Inflammatory macrophage treated with lipopolysaccharide for 4 hours (primary cell): ENCODE measurements at places on chromosomes 5 and 9.
A peak's percentile ranks its signal among the peaks of the same experiment; 100 is the strongest.

- no peak for DNase-seq
These were observed 9.8 kb upstream of the MARCOL start for GRCh38 chr5:148228392-148228984.

DNA sequence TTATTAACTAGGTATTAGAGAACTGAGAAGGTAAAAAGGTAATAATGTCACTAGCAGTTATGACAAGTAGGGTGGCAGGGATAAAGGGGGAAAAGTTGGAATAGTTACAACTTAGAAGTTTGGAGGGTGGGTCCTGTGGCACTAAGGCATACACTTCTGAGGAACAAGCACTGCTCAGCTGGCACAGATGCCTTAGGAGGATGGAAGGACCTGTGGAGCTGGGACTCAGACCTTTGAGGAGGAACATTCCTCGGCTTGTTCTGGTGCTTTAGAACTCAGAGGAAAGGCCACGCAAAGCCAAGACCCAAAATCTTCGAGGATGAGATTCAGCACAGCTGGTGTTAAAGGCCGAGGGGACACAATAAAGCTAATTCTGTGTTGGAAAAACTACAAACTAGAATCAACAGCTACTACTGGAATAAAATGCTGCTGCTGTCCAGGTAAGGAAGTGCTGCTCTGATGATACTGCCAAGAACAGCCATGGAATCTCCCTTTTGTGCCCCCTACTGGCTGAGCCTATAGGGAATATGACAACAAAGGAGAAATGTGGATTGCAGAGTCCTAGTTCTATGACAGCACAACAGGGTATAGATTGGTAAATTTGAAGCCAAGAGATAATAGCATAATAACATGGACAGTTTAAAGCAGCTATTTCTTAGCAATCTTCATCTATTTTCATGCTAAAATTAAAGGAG is 126.7 kb downstream of the SLC25A46 start:
- no peak for DNase-seq

DNA sequence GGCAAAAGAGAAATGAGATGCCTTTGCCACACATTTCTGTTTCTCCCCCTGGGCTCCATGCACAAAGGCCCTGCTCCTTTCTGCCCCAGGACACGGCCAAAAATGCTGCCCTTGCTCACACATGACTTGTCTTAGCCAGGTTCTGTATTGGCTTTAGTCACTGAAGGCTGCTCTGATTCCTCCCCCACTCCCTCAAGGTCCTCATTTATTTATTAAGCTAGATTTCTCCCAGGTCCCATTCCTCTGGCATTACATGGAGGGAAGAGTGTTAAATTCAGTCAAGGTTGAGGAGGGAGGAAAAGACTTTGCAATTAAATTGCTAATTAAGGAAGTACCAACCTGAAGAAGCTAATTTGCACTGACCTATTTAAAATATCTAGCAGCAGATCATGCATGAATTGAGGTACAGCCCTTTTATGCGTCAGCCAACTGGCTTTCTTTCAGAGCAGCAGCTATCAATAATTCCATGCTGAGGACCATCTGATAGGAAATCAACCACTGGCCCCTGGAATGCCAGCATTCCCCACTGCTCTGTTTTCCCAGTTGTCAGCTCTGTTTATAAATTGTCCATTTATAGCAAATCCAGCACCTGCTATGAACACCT is 81.2 kb upstream of the MAP3K1 start:
- DNase-seq: no peak

GRCh38 chr5:158647264-158647663 is 452.5 kb downstream of the EBF1 start:
- DNase-seq: no peak

- DNase-seq: no peak
These were observed 1.3 kb downstream of the RAI14 start for GRCh38 chr5:34657274-34657921.

GRCh38 chr5:81901586-81901985 is 70.2 kb upstream of the ATG10 start:
- DNase-seq: no peak

DNA sequence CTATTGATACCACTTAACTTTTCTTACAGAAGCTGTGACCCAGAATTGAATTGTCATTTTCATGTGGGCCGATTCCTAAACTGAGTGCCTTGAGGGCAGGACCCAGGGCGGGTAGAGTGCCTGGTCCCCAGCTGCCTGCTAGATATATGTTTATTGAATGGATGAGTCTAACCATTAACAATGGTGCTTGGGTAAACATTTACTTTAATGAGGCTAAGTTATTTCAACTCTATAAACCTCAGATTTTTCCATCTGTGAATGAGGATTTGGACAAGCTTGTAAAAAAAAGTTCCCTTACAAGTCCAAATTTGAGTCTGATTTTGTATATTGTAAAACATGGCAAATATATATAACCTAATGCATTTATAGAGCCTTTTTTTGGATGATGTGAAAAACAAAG is 181.8 kb upstream of the ELL2 start:
- DNase-seq: no peak

- no peak for DNase-seq
These were observed 356.2 kb downstream of the RASEF start for GRCh38 chr9:82706786-82707185.

DNA sequence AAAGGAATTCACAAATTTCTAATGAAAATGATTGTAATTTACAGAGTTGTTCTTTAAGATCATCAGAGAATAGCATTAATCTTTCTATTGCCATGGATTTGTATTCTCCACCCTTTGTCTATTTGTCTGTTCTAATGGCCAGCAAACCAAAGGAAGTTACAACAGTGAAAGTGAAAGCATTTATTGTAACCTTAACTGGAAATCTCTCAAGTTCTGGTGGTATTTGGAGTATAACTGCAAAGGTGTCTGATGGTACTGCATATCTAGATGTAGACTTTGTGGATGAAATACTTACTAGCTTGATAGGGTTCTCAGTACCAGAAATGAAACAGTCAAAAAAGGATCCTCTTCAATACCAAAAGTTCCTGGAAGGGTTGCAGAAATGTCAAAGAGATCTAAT is 21.7 kb downstream of the RMI1 start:
- peak; percentile 38 for DNase-seq

DNA sequence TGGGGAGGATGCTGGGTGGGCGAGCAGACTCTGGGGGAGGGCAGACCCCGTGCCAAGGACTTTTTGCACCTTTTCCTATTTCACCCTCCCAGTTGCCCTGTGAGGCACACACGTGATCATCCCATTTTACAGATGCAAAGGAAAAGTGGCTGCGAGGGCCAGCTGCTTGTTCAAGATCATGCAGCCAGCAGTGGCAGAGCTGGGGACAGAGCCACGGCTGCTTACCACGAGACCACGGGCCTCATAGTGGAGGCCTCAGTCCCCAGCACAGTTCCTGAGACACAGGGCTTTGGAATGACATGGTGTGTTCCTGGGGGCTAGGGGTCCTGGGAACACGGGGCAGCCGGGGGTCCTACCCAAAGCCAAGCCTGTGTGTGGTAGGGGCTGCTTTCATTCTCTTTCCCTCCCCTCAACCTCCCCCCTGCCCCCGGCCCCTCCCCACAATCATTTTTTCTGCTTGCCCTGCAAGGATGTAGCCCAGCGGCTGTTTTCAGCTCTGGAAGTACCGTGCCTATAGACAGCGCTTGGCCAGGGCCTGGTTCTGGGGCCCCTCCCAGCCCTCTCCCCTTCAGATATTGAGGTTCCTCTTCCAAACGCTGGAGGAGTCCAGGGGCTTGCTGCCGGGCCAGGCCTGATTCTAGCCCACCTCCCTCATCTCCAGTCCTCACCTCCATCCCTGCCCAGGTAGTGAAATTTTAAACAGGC is 58.5 kb upstream of the IER5L start:
- no peak for DNase-seq

DNA sequence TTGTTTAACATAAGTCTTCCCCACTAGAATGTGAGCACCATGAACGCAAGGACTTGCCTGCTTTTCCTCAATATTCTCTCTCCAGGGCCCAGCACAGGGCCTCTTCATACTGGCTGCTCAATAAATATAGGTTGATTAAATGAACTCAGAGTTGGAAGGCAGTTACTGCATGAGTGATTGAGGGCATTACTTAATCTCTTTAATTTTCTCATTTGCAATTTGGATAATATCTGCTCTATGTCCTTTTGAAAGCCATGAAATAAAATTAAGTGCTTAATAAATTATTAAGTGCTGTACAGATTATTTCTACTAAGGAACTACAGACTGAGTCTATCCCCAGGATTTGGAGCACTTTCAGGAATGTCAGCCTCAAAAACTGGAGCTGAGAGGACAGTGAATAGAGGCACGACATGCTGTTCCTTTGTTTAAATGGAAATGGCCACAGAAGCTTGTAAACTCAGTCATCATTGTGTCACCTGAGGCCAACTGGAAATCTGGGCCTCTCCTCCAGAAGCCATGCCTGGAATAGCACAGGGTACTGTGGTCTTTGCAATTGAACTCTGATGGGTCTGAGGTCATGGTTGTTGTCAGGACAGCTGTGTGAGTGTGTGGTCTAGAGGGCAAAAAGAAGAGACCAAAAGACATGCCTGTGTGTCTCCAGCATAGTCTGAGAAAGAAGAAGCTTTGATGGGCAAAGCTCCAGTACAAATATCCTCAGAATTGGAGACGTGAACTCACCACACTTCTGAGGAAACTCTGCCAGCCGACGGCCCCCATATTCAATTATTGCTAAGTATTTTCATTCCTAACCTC is 86.1 kb downstream of the SH3TC2 start:
- DNase-seq: no peak

DNA sequence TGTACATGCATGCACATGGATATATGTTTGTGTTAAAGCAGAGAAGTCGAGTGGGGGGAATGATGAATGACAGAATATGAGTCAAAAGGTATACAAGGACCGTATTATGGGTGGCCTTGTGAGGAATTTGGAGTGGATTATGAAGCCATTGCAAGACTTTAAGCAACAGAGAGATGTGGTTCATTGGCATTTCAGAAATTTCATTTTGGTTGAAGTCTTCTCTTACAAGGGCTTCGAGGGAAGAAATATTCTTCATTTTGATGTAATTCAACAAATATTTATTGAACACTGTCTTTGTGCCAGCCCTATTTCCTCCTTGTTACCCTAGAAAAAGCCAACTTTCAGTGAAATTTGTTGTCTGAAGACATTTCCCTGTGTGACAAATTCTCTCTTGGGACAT is 83.9 kb upstream of the SLCO6A1 start:
- DNase-seq: no peak

- no peak for DNase-seq
These were observed 4.1 kb upstream of the MYMK start for GRCh38 chr9:133528876-133529241.

- no peak for DNase-seq
These were observed 699.4 kb downstream of the PTPRD start for GRCh38 chr9:9913276-9913832.

GRCh38 chr9:123609844-123610243 is 253.8 kb downstream of the CRB2 start:
- no peak for DNase-seq

DNA sequence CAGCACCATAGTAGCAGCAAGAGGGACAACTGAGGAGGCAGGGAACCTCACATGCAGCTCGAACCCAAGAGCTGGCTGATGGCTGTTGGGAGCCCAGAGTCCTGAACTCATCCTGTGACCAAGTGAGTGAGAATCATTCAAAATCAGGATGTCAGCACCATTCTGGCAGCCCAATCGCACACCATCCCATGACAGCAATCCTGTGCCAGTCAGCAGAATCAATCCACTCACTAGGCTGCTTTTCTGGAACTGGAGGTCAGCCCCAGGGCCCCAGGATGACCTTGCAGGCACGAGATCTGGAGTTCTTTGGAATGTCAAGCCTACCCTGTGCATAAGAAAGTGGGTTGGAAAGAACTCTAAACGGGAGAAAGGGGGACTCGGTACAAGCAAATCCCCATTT is 67.8 kb upstream of the TAF11L2 start:
- DNase-seq: no peak

DNA sequence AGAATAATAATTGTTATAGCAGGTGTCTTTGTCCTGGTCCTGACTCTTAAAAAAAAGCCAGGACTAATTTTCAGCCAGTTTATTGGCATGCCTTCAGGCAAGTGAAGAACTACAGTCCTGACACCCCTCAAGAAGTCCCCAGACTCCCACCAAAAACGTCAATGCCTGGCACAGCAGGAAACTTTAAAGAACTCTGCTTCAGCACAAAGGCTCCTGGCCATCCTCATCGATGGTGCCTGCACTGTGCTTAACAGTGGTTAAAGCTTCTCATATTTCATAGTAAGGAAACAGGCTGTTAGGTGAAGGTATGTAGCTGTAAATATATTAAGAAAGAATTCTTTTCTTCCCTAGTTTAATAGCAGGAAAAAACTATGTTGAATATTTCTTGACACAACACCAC is 280.1 kb upstream of the PUM3 start:
- no peak for DNase-seq
